ENCODE measurements at places on chromosomes 3 and 15.
A peak's percentile ranks its signal among the peaks of the same experiment; 100 is the strongest.

DNA sequence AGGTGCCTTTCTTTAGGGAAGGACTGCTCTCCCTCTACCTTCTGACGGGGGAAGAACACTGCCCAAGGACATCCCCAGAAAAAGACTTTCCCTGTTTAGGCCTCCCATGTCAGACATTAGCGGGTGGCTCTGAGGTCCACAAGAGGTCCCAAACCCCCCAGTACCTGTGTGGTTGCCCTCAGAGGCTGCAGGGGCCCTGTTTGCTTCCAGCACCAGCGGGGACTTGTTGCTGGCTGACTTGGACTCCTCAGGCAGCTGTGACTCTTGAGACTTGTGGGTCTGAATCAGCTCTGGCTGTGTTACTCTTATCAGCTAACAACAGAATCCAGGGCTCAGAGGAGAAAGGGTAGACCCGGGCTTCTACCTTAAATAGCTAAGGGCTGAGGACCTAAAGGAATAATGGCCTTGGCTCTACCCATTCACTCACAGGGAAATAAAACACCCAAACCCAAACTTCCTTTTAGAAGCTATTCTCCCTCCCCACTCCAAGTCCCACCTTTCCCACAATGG, 39.2 kb downstream of the SEMA3G start:
- DNase-seq = no peak

GRCh38 chr3:43644443-43644842, 22.6 kb upstream of the ANO10 start:
- DNase-seq = no peak

DNA sequence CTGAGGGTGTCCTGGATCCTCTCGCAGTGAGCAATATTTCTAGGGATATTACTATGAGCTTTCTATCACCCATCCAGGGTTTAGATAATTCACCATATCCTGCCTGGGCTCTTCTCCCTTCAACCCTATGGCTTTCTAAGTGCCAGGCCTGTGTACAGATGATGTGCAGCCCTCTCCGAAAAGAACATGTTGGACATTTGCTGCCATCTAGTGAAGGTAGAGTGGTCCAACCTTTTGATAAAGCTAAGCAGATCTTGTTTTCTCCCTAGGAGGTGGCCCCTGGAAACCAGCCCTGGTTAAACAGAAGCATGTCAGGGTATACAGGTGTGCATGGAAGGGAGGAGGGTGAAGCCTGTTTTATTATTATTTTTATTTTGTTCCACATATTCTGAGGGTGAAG, 27.9 kb upstream of the SCN10A start:
- no peak for DNase-seq

DNA sequence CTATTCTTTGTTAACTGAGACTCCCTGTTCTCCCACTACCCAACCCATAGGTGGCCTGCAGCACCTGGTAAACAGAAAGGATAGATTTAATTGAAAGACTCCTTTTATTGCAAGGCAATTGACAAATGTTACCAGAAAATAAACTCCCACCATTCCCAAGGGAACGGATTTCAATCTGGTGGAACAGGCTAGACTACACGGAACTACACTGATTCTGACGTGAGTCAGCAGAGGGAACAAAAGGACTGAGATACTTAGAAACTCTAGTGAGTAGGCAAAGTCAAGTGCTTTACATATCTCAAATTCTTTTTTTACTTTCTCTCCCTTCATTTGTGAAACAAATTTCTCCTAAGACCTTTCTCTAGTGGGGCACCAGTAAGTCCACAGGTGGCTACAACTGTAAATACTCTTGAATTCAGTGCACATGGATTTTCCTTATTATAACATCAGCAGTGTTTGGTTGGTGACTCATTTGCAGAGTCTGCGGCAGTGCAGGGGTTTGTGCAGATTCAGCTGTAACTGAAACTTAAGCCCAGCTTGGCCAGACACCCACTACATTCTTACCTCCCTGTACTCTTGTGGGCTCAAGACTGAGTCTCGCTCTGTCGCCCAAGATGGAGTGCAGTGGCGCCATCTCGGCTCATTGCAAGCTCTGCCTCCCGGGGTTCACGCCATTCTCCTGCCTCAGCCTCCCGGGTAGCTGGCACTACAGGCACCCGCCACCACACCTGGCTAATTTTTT, 34.3 kb upstream of the PLSCR2 start:
- DNase-seq = no peak

DNA sequence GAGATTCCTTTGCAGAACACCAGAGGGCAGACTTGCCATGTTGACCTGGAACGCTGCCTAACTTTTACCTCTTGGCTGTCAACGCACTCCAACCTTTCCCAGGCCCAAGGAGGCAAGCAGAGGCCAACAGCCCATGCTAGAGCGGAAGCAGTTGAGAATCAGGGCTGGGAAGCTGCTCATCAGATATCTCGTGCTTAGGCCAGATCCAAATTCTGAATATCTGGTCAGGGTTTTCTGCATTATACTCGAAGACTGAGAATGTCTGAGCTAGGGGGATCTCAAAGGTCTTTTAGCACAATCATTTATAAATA, 2.5 kb downstream of the XIRP1 start:
- peak; percentile 66 for DNase-seq

DNA sequence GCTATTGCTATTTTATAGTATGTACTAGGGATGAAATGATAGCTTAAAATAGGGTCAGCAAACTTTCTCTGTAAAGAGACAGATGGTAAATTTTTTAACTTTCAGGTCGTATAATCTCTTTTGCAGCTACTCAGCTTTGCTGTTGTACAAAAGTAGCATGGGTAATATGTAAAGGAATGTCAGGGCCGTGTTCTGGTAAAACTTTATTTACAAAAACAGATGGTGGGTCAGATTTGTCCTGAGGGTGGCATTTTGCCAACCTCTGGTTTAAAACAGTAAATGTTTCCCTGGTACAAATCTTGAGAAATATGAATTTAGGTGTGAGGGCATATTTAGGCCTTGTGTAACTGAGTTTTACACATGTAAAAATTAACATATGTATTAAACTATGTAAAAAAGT, 18.6 kb downstream of the NMD3 start:
- no peak for DNase-seq

DNA sequence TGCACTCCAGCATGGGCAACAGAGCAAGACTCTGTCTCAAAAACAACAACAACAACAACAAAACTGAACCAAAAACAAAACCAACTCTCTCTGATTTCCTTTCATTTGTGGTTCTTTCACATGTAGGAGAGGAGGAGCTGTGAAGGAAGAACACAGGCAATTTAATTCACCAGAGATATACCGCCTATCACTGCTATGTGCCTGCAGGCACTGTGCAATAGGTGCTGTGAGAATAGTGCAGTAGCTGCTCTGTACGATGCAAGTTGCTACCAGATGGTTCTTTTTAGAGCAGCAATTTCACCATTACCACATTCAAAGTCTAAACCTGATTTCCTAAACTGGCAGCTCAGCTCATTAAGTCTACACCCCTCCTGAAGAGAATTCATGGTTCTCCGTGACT, 11.3 kb upstream of the PROK2 start:
- no peak for DNase-seq
